Right ventricle myocardium superior (tissue), 1 donor: ENCODE measurements at places on chromosomes 11 and 22. TPM values are rescaled to one million over a fixed set of nuclear protein-coding genes. Genes with fewer than 3 reads are reported as not detected.

Gene PICK1
- 20.4 TPM for total RNA-seq

Gene SELENOM
- total RNA-seq, result 43.4 TPM

GRCh38 chr11:727859-728748, 19.2 kb upstream of the TALDO1 start:
- peak; percentile 88 for DNase-seq

- no peak for DNase-seq
These were observed 10.9 kb downstream of the SMCO4 start for GRCh38 chr11:93532281-93532789.

DNA sequence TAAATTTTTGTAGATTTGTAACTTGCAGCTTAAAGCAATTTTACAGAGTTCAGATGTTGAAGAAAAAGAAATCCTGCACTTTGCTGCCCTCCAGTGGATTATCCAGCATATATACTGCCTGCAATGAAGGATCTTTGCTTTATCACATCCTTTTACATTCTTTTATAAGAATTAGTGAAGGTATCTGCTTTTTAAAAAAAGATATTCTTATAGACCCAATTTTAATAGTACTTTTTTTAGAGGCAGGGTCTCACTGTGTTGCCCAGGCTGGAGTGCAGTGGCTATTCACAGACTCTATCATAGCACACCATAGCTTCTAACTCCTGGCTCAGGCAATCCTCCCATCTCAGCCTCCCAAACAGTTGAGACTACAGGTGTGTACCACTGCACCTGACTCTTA, 60.7 kb downstream of the TTC17 start:
- DNase-seq, result no peak

Gene CELSR1
- total RNA-seq, result 7.6 TPM

GRCh38 chr11:126181939-126182730, 29.3 kb downstream of the RPUSD4 start:
- no peak for DNase-seq

DNA sequence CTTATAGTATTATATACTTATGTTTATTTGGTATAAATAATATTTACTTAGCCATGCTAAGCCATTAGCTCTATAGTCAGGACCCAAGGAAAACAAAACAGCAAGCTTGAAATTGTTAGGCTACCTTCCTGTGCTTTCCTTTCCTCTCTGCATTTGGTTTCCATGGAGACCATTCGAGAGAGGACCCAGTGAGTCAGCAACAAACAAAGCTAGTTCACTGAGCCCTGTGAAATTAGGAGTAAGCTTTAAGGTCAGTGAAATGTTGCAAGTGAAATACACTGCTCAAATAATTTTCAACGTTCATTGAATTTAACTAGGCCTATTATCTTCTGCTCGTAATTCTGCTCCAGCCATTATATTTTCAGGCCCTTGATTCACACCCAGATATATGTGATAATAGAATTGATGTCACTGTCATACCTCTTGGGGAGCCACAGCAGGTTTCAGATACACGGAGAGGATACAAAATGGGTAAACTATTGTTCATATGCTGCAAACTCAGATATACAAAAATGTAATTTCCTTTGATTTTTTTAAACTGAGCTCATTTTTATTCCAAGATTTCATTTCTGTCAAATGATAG, 9.1 kb upstream of the OR10D3 start:
- no peak for DNase-seq

Gene DEUP1
- total RNA-seq, result not detected

- DNase-seq, result no peak
These were observed 632.4 kb upstream of the ANO5 start for GRCh38 chr11:21560466-21560975.

Gene PRG3
- not detected for total RNA-seq

GRCh38 chr11:15883455-15883920, 472.9 kb downstream of the SOX6 start:
- no peak for DNase-seq

- DNase-seq, result peak; percentile 39
These were observed 70.8 kb downstream of the KCNQ1 start for GRCh38 chr11:2515401-2516275.

DNA sequence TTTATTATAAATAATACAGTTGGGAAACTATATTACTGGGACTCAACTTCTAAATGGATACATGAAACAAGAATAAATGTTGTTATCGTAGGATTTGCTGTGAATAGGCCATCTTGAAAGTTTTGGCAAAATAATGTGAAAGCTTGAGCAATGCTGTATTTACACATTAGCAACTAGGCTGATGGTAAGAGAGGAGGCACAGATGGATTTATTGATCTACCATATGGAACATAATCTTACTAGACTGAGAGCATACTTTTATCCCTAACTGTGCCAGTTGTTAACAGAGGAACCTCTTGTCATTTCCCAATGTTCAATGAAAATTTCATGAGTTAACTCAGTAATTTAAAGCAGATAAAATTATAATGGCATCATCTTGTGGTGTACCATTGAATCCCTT, 22.8 kb downstream of the APIP start:
- DNase-seq, result no peak

- peak; percentile 72 for DNase-seq
These were observed 383 bp upstream of the TMEM223 start for GRCh38 chr11:62792202-62792575.

Gene SLC17A6
- not detected for total RNA-seq

GRCh38 chr22:19799322-19800190, 39.0 kb downstream of the TBX1 start:
- DNase-seq, result peak; percentile 56

GRCh38 chr11:76990628-76991027, 43.6 kb upstream of the B3GNT6 start:
- DNase-seq, result no peak

DNA sequence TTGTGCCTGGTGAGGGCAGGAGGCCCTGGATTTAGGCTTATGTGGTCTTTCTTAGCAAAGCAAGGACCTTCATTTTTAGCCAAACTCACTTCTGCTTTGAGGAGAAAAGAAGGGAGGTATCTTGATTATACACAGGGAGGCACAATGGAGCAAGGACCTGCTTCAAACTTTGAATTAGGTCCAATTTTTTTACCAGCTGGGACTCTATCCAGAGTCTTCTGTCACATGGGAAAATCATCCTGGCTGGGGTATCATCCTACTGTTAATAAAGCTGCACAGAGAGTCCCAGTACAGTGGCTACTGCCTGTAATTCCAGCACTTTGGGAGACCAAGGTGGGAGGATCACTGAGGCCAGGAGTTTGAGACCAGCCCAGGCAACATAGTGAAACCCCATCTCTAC, 87.8 kb downstream of the CWC15 start:
- DNase-seq, result no peak
